Right cardiac atrium (tissue), 5 donors: ENCODE measurements at places on chromosomes 1 and 21. TPM values are rescaled to one million over a fixed set of nuclear protein-coding genes. Genes with fewer than 3 reads are reported as not detected.

- no peak for DNase-seq
These were observed 27.1 kb upstream of the LRRC38 start for GRCh38 chr1:13540866-13541265.

DNA sequence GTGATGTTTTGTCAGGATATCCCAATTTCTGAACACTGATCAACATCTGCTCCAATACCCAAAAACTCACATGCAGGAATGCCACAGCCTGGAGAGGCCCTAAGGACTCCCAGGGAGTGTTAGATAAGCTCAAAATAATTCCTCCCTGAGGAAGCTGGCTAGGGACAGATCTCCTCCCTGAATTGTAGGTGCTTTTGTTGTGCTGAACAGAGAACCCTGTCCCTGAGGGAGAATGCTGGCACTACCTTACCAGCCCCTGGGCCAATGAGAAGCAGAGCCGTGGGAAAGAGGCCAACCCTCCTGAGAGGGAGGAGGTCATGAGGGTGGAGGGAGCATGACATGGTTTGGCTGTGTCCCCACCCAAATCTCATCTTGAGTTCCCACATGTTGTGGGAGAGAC is 73.6 kb upstream of the PTGFRN start:
- DNase-seq: no peak

DNA sequence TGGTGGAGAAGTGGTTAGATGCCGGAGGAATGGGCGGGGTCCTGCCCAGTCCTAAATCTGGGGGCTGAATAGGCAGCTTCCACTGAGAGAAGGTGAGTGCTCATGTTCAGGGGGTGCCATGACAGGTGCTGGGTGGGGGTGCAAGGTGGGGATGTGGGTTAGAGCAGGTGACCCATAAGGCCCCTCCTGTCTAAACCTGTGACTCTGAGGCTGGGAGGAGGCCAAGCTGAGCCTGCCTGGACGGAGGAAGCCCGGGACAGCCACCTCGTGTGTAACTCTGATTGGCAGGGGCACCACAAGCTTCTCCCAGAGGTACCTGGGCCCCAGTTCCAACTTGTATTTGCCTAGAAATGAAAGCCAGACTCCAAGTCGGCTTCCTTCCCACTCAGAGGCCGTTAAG is 10.7 kb downstream of the GPR157 start:
- no peak for DNase-seq

DNA sequence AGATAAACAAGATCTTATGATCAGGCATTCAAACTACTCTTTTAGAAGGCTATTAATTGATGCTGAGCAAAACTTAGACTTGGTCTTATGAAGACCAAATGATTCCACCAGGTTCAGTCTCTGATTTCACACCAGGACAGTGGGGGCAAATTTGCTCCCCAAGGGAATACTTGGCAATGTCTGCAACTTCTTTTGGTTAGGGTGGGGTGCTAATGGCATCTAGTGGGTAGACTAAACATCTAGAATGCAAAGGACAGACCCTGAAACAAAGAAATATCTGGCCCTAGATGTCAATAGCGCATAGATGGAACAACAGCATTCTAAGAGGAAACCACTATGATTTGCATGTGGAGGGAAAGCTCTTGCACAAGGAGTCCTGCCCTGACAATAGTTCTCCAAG is 30.6 kb downstream of the DPT start:
- no peak for DNase-seq

GRCh38 chr1:22275167-22275566 is 132.3 kb upstream of the WNT4 start:
- no peak for DNase-seq

DNA sequence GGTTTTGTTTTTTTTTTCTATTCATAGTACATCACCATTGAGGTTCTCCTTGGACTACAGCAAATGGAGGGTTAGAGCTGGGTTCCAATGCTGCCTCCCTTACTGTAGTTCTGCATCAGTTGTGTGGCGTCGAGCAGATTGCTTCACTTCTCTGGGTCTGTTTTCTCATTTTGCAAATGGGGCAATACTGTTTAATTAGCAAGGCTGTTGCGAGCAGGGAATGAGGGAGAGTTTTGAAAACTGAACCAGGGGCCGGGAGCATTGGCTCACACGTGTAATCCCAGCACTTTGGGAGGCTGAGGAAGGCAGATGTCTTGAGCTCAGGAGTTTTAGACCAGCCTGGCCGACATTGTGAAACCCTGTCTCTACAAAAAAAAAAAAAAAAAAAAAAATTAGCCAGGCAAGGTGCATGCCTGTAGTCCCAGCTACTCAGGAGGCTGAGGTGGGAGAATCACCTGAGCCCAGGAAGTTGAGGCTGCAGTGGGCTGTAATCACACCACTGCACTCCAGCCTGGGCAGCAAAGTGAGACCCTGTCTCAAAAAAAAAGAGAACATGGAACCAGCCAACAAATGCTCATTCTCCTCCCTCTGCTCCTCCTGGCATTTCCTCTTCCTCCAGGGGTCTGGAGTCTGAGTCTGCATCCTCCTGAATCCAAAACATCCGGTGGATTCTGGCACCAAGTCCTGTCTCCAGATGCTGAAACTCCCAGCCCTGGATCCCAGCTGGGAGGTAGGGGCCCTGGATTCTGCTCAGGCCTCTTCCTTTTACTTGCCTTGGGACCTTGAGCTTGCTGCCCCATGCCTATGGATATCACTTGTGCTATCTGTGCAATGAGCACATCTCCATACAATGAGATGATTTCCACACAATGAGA is 3.7 kb upstream of the PLOD1 start:
- DNase-seq: no peak

DNA sequence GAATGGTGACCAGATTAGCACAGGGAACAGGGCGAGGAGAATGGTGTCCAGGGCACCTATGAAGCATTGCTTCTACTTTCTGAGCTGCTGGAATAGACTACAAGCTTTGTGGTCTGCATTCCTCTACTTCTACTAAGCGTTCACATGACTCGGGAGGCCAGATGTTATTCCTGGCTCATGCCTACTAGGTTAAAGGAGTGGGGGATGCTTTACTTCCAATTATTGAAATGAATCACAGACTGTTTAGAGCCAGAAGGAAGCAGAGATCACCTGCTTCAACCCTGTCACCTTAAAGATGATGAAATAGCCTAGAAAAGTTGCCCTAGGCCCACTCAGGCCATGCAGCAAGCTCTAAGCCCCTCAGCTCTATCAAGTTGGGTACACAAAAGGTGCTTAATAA is 633.5 kb downstream of the KIF26B start:
- DNase-seq: no peak

GRCh38 chr21:33266789-33267135 is 595 bp downstream of the IL10RB start:
- peak; percentile 58 for DNase-seq

DNA sequence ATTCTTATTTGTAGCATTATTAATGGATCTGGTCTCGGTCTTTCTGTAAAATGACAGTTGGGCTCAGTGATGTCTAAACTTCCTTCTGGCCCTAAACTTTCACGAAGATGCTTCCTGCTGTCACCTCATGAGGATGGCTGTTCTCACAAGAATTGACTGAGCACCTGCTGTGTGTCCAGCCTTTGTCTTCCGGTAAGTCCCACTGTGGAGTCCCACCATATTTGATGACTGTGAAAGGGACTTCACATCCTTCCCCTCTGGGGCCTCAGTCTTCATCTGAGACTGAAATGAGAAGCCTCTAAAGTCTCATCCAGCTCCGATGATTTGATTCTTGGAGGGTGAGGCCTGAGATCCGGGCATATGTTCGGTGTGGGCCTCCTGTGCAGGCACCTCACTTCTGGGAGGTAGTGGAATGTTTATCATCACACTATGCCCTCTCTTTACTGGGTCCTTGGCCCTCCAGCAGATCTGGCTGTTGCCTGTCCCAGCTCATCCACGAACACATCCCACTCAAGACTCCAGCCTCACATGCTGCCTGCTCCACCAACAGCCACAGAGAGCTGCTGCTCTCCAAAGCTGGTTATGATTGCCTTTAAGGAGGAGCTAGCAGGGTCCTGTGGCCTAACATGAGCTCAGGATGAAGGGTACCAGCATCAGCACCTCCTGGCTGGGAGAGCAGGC is 95.8 kb downstream of the KCNN3 start:
- no peak for DNase-seq

DNA sequence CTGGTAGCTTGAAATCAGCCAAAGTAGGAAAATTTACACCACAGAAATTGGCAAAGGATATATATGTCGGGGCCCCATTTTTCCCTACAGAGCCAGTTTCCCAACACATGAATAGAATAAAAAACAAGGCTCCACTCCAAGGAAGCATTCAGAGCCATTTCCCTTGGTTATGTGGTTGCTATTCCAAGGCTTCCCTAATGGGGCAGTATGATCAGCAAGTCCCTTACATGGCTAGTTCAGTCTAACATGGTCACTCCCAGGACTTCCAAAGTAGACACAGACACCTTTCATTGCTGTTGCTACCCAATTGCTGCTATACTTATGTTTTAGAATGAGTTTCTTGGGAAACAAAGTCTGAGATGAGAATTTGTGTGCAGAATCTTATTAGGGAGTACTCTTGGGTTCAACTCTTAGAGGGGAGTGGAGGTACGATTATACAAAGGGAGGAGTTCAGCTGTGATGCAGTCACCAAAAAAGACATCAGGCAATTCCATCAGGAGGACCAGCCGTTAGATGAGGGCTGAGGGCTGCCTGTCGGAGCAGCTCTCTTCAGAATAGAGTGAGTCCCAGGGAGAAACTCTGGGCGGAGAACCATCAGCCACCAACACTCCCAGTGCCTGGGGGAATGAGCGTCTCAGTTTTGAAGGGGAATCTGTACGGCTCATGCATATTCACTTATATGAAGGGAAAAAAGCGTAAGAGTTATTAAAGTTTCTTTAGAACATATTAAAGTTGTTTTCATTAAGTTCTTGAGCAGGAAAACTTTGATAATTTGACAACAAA is 92.9 kb downstream of the C21orf91 start:
- no peak for DNase-seq

DNA sequence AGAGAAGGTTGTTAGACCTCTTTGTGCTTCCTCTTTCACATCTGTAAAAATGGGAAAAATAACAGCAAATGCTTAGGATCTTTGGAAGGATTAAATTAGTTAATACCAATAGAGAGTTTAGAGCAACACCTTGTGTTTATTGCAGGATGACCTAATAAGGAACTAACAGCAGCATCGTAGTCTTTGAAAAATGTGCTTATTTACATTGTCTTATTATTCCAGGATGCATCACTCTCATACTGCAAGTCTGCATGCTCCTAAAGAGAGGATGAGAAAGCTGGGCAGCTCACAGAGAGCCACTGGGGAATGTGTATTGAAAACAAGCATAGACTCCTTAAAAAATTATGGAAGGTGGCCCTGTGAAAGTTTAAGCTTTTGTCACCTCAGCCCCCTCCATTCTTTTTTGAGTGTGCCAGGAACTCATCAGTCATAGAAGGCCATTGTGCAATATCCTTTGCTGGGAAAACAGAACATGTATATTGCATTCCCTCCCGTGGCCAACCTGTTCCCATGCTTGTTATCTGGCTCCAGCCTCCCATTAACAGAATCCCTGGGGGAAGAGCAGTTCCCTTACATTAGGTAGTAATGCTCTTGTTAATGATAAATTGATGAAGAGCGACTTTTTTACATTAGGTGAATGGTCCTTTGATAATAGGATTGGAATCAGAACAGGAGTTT is 180.7 kb downstream of the ZNF326 start:
- DNase-seq: no peak

DNA sequence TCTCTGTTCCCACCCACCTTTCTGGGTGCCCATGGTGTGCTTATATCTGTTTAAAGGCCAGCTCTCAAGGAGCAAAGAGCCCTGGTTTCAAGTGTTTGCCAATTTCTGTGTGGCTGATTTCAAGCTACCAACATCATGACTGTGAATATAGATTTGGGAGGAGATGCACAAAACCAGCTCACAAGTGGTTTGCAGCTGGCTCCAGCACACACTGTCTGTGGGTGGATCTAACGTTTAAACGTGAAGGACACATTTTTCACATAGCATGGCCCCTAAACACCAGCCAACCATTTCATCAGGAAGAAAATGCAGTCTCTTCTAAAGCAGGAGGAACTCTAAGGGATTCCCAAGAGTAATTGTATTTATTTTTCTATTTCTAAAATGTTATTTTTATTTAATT is 65.2 kb downstream of the FCRL5 start:
- DNase-seq: no peak

DNA sequence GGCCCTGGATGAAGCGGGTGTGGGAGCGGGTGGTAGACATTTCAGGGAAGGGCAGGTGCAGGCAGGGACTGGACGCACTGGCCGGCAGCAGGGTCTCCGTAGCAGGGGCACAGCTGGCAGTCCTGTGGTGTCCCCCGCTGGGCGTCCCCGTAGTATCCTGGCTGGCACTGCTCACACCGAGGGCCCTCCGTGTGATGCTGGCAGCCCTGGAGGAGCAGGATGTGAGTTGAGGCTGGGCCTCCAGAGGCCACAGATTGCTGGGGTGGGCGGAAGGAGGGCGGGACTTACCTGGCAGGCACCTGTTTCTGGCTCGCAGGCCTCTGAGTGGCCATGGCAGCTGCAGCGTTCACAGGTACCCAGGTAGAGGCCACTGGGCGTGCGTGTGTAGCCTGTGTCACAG is 62.3 kb downstream of the LDLRAD2 start:
- no peak for DNase-seq

GRCh38 chr1:147624011-147624410 is 46.3 kb downstream of the ACP6 start:
- no peak for DNase-seq

DNA sequence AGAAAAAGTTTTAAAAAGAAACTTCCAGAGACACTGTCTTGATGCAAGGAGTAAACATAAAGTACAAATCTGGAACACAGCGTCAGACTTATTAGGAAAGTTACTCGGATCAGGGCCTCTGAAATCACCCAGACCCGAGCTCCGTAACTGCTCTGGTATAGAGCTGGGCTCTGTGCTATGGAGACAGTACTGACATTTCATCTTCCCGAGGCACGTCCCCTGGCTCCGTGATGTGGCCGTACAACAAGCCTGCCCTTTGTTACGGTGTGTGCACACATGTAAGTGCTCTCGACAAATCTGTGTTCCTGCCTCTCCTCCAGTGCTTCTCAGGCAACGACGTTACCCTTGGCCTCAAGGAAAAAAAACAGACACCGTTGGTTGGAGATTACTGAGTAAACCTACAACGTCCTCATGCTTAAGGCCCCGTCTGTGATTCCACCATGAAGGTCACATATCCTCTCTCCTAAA is 107.0 kb upstream of the IRF2BP2 start:
- peak; percentile 59 for DNase-seq

MTOR gene
- 28.5 TPM for total RNA-seq

RC3H1 gene
- total RNA-seq: 24.5 TPM

CRYAA gene
- total RNA-seq: not detected

ZSWIM5 gene
- total RNA-seq: 1.9 TPM

SMG5 gene
- total RNA-seq: 63.8 TPM

S100A5 gene
- not detected for total RNA-seq
